ENCODE measurements at places on chromosomes 1 and 21.

GRCh38 chr1:26285366-26286063 is 5.6 kb downstream of the SH3BGRL3 start:
- peak; percentile 30 for DNase-seq

GRCh38 chr1:3483801-3484444 is 29.5 kb downstream of the ARHGEF16 start:
- DNase-seq: peak; percentile 63

- no peak for DNase-seq
Measured at GRCh38 chr1:245181158-245181517, 26.4 kb downstream of the KIF26B start.

DNA sequence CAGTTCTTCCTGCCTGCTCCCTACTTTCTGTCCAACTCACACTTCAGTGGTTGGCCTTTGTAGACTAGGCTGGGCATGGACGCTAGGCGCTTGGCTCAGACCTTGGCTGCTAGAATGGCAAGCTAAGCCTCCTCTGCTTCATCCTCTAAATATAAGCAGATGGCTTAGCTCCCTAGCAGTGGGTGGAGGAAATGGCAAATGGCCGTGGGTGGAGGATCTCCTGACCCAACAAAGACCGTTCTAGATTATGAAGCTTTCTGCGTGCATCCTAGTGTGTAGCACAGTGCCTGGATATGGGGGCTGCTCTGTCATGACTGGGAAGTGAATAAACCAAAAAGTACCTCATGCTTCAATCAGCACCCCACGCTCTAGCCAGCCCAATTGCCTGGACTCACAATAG is 10.4 kb upstream of the ETV3L start:
- DNase-seq: no peak

All from Calu3 (cell line).